ENCODE measurements at places on chromosomes 6 and 20. TPM values are rescaled to one million over a fixed set of nuclear protein-coding genes. Genes with fewer than 3 reads are reported as not detected.
A peak's percentile ranks its signal among the peaks of the same experiment; 100 is the strongest.

Gene CARMIL1
- total RNA-seq: 5.0 TPM

Gene CRYBG1
- 46.8 TPM for total RNA-seq

Gene AVP
- not detected for total RNA-seq

Gene HLA-DRB1
- total RNA-seq: 51.4 TPM

DNA sequence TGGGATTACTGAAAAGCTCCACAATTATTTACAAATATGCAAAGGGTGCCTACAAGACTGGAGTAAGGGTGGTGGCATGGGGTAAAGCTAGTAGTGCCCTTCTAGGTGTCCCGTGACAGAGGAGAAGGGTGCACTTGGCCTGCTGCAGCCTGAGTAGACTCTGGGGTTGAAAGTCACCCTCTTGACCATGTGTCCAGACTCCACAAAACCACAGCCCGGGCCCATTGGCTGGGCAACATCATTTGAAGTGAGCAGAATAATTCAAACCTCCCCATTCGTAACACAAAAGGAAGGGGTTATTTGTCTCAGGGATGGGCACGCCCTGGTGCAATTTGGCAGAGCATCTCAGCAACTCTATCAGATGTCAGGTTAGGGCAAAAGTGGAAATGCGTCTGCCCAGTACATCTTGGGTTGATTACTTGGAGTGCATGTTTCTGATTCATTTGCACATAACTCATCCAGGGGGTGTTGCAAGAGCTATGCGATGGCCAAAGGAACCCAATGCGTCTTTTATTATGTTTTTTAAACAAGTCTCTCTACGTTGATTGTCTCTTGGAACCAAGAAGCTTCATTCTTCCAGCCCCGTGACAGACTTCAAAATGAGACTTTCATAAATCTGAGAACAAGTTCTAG is 56.7 kb downstream of the ISM1 start:
- no peak overlapping the region for H3K4me3 ChIP-seq
- H3K36me3 ChIP-seq: no peaks in the 10 kb centered on the region
- H3K27ac ChIP-seq: no peak overlapping the region
- DNase-seq: no peak
- H3K4me1 ChIP-seq: no peaks in the 10 kb centered on the region
- no peaks in the 10 kb centered on the region for H3K27me3 ChIP-seq

DNA sequence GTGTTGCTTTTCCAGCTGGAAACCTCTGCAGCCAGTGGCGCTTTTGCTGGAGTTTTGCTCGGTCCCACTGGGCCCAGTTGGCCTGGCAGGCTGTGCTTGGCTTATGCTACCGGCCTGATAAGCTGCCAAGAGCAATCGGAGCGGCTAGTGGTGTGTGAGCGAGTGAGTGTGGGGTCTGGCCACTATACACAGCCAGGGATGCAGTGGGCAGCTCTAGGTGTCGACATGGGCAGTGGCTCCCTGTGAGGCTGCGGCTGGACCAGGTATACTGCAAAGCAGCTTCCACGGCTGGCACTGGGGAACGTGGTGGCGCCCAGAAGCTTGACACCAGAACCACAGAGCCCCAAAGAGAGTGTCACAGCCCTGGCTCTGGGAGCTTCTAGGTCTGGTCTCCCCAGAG is 996.5 kb downstream of the GRIK2 start:
- no peak overlapping the region for H3K27ac ChIP-seq
- H3K27me3 ChIP-seq: no peaks in the 10 kb centered on the region
- no peak overlapping the region for H3K4me3 ChIP-seq

- DNase-seq: no peak
- no peaks in the 10 kb centered on the region for H3K4me1 ChIP-seq
- H3K36me3 ChIP-seq: peaks cover 3% of the 10 kb centered on the region
- no peak overlapping the region for H3K27ac ChIP-seq
These were observed 3.8 kb upstream of the ECHDC1 start for GRCh38 chr6:127347178-127347577.

- no peaks in the 10 kb centered on the region for H3K27me3 ChIP-seq
- peaks cover 4% of the 10 kb centered on the region for H3K4me1 ChIP-seq
- H3K36me3 ChIP-seq: peaks cover 14% of the 10 kb centered on the region
- H3K27ac ChIP-seq: no peak overlapping the region
These were observed 232.6 kb downstream of the TMEM242 start for GRCh38 chr6:157090736-157091135.

DNA sequence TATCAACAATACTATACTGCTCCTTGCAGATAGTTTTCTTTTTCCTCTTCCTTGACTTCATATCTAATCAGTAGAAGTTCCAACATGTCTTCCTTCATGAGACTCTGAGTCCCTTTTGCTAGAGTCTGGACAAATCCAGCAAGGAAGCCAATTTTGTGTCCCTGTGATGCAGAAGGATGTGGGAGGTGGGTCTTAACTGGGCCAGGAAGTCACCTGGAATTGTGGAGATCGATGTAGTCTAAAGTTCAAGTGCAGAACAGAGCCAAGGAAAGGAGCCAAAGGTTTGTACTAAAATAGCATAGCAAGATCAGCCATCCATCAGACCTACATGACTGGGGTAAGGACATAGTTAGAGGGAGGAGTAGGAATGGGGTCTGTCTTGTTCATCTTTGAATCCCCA is 37.6 kb downstream of the SPTLC3 start:
- H3K36me3 ChIP-seq: no peaks in the 10 kb centered on the region
- DNase-seq: no peak
- no peaks in the 10 kb centered on the region for H3K4me1 ChIP-seq

DNA sequence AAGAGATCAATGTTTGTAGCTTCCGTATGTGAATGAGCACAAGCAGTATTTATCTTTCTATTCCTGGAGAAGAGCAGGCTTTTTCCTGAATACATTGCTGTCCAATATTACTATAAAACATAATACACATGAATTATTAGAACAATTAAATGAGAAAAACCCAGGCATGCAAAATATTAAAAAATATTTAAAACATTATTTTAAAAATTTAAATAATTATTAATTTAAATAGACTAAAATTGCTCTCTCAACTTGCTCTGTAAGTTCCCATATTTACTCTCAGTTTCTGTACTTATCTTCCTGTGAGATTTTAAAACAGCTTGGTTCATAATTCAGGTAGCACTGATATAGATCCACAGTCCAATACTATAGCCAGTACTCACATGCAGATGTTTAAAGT is 97.0 kb downstream of the PLCB1 start:
- H3K36me3 ChIP-seq: no peaks in the 10 kb centered on the region
- no peaks in the 10 kb centered on the region for H3K4me1 ChIP-seq
- H3K27ac ChIP-seq: no peak overlapping the region
- no peak for DNase-seq
- no peaks in the 10 kb centered on the region for H3K27me3 ChIP-seq

DNA sequence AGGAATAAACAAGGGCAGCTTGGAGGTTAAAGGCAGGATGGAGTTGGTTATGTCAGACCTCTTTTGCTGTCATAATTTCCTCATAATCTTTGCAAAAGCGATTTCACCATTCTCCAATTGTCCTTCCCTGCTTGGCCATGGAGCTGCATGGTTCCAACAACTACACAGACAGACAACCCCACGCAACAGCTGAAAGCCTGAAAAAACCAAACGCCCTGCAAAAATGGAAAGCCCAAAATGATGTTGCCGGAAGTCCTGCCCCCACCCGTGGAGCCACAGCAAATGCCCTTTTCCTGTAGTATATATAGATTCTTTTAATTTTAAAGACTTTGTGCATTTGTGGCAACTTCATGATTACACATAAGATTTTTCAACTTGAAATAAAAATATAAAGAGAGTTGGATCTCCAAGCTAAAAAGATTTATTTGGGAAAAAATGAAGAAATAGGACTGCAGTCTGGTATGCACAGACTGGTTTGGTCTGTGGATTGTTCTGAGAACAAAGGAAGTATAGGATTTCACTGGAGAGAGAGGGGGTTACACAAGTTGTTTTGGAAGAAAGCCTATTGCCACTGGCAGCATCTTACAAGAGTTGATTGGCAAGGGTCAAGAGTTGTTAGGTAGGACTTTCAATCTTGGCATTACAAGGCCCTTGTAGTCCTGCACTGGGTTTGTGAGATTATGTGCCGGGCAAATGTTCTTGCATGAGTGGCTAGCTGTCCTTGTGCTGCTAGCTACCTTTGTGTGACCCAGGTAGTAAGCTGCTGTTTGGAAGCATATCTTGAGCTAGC is 190.0 kb downstream of the C6orf118 start:
- H3K27ac ChIP-seq: no peak overlapping the region
- H3K36me3 ChIP-seq: no peaks in the 10 kb centered on the region
- H3K4me1 ChIP-seq: no peaks in the 10 kb centered on the region

GRCh38 chr6:159169557-159170332 is 545 bp downstream of the FNDC1 start:
- H3K4me1 ChIP-seq: peaks cover 26% of the 10 kb centered on the region
- no peak for DNase-seq
- H3K27me3 ChIP-seq: peaks cover 86% of the 10 kb centered on the region
- H3K36me3 ChIP-seq: no peaks in the 10 kb centered on the region
- peak overlapping the region; percentile 44 for H3K4me3 ChIP-seq
- no peak overlapping the region for H3K27ac ChIP-seq

DNA sequence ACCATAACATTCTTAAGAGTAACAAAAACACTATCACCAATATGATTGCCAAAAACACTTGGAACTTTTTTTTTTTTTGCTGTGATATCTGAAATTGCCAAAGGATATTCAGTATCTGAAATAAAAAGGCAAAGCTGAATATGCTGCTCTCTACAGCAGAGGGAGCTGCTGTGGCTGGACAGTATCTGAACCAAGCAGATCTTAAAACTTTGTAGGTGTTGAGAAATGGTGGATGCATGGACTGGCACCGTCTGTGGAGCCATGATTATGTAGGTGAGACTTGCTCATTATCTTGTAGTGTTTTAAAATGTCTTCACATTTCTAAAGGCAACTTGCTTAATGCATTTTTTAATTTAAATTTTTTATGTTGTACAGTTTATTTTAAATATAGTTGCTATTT is 9.2 kb downstream of the PDCD2 start:
- H3K27me3 ChIP-seq: no peaks in the 10 kb centered on the region
- peaks cover 44% of the 10 kb centered on the region for H3K36me3 ChIP-seq
- H3K27ac ChIP-seq: no peak overlapping the region
- no peaks in the 10 kb centered on the region for H3K4me1 ChIP-seq
- no peak for DNase-seq

DNA sequence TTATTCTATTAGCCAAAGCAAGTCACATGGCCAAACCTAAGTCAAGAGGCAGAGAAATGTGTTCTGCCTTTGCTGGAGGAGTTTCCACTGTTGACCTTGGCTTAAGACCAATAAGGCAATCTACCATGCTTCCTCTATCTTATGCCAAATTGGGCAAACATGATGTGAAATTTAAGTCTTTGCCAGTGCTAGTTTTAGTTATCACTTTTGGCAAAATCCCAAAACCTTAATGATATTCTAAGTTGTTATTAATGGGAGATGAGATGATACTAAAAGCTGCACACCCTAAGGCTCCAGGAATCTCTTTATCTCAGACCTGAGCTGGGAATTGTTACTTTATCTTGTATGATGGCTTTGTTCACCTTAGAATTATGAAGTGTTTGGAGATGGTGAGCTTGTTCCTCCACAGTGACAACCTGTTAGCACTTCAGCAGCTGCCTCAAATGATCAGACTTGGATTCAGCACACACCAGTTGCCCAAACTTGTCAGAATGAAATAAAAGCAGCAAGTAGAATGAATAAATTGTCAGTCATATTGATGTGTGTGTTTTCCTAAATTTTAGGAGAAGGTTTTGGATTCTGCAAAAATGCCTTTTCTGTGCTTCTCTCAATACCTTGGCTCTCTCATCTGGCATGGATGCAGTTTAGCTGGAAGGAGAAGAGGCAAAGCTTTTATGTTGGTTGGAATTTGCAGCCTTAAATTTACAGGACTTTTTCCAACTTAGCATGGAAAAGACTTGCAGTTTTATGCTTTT is 49.3 kb downstream of the RIN2 start:
- no peaks in the 10 kb centered on the region for H3K4me1 ChIP-seq
- H3K4me3 ChIP-seq: no peak overlapping the region
- DNase-seq: no peak
- peaks cover 2% of the 10 kb centered on the region for H3K27me3 ChIP-seq
- no peaks in the 10 kb centered on the region for H3K36me3 ChIP-seq

- no peak overlapping the region for H3K4me3 ChIP-seq
- H3K27ac ChIP-seq: no peak overlapping the region
- H3K36me3 ChIP-seq: peaks cover 3% of the 10 kb centered on the region
- peaks cover 5% of the 10 kb centered on the region for H3K4me1 ChIP-seq
- H3K27me3 ChIP-seq: no peaks in the 10 kb centered on the region
- DNase-seq: no peak
These were observed 1.9 kb downstream of the BTBD3 start for GRCh38 chr20:11919581-11919980.

DNA sequence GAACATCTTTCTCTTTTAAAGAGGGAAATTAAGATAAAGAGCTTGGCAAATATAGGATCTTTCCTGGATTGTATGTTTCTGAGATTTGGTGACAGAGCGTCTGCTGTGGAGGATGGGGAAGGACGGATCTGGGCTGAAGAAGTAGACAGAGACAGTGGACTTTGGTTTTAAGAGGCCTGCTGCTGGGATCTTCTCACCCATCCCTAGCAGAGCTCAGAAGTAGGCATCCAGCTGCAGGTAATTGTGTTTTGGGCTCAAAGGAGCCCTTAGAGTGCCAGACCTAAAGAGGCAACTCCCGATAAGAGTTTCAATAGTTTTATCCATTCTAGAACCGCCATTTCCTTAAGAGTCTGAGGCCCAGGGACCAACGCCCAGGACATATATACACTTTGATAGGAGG is 20.8 kb downstream of the LAMA2 start:
- no peaks in the 10 kb centered on the region for H3K27me3 ChIP-seq
- H3K27ac ChIP-seq: no peak overlapping the region
- DNase-seq: no peak
- no peaks in the 10 kb centered on the region for H3K4me1 ChIP-seq
- H3K36me3 ChIP-seq: no peaks in the 10 kb centered on the region
- H3K4me3 ChIP-seq: no peak overlapping the region

- no peaks in the 10 kb centered on the region for H3K27me3 ChIP-seq
- no peak overlapping the region for H3K27ac ChIP-seq
- H3K4me3 ChIP-seq: no peak overlapping the region
- DNase-seq: peak; percentile 72
These were observed 5.1 kb downstream of the SOX12 start for GRCh38 chr20:330233-331149.

DNA sequence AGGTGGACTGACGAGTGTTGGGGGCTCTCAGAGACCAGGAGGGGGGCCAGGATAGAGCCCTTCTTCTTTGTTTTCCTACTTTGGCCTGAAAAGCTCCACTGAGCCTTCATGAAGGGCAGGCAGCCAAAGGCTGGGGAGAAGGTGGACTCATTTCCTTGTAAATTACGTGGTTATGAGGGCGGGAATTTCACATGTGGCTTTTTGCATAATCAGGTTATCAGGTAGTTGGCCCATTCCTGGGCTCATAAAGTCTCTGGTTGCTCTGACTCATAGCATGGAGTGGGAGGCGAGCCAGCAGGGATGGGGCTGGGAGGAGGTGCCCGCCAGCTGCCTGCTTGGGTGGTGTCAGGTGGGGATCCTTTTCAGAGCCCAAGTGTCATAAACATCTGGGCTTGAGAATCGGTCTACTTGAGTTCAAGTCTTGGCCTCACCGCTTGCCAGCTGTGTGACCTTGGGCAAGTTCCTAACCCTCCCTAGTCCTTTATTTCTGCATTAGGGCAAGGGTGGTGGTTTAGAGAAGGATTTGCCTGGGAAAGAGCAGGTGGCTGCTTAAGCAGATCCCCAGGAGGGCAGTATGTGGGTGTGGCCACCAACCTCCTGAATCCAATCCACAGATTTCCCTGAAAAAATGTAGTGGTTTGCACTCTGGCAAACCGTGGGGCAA is 26.5 kb upstream of the RNF24 start:
- DNase-seq: no peak
- H3K4me1 ChIP-seq: peaks cover 35% of the 10 kb centered on the region
- H3K27me3 ChIP-seq: no peaks in the 10 kb centered on the region

- peaks cover 53% of the 10 kb centered on the region for H3K4me1 ChIP-seq
- DNase-seq: no peak
- no peaks in the 10 kb centered on the region for H3K27me3 ChIP-seq
- H3K27ac ChIP-seq: no peak overlapping the region
These were observed 185.5 kb upstream of the TNFAIP3 start for GRCh38 chr6:137681445-137682009.
